NCI-H1417 treated with DMSO at 0.1 percent for 48 hours (cell line): ENCODE measurements at places on chromosomes 4 and X.

GRCh38 chr4:2290974-2291704 is 29.2 kb upstream of the MXD4 start:
- no peak for DNase-seq

DNA sequence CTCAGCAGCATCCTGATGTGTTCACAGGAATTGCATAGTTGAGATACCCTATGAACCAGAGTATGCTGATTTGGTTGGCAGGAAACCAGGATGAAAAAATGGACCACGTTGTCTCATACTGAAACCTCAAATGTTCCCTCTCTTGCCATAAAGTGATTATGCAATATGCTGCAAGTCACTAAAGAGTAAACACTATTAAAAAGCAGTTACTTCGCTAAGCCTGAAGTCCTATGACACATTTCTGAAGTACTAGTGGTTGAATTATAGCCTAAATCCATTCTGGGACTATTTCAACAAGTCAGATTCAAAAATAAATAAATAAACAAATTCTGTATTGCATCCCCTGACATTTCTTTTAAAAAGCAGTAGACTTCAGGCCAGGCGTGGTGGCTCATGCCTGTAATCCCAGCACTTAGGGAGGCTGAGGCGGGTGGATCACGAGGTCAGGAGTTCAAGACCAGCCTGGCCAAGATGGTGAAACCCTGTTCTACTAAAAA is 106.0 kb upstream of the NAP1L5 start:
- no peak for DNase-seq

DNA sequence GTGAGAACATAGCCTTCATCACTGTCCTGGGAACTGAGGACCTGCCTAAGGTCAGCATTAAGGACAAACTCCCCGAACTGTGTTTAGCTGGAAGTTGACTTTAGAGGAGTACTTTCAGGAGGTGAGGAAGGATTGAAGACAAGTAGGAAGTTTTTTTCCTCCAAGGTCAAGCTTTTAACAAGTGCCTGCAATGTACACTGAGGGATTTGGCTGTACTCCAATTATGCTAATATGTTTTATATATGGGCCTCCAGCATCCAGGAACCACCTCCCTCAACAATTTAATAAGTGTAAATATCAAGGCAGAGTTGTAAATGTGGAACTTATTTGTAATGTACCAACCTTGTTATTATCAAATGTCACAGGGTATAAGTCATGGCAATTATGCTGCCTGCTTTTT is 726.2 kb downstream of the RPA4 start:
- no peak for DNase-seq

- no peak for DNase-seq
Measured at GRCh38 chrX:85065512-85066198, 62.0 kb downstream of the APOOL start.

- no peak for DNase-seq
Measured at GRCh38 chrX:72094894-72095293, 36.8 kb downstream of the RTL5 start.

DNA sequence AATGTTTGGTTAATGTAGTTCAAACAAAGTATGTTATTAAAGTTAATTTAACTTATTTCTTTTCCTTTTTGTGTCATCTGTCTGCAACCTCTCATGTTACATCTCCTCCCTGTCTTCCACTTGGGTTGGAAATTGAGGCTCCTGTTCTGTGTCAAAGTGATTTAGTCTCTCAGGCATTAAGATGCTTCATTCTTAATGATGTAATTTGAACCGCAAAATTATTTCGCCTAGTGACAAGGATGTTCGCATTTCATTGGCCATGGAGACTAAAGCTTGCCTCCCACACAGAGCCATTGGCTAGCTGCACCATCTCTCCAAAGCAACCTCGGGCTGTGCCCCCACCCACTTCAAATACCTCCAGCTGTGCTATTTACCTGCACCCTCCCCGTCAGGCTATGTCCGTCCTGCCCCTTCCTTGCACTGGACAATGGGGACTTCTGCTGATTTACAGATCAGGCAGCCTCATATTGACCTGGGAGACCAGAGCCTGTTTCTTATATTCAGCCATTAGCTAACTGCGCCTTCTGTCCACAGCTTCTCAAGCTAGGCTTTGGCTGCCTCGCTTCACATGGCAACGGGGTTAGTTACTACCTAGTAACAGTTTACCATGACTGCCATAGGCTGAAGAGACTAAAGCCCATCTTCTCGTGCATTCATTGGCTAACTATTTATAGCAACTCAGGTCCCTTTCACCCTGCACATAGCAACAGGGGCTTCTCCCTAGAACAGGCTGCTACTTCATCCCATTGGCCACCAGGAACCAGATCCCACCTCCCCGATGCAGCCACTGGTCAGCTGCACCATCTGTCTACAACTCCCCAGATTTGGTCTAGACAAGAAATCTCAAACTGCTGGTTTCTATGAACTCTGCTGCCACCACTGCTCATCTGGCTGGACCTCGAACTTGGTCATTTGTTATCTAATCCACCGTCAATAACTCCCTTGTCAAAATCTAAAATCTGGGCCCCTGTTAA is 8.6 kb upstream of the ZNF157 start:
- peak; percentile 96 for DNase-seq

DNA sequence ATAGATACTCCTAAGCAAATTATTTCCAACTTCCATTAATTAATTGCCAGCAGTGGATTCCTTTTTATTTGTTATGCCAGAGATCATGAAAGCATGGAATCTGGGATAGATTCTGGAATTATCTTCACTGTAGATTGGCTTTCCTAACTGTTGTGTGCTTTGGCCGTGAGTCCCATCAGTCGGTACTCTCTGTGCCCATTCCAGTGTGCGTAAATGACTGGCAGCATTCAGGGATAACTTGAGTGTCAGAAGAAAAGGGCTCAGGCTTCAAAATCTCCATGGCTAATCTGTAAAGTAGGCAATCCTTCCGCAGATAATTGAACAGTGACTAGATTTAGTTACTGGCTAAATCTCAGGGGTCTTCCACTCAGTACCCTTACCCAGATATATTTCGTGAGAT is 76.8 kb upstream of the TMEM164 start:
- no peak for DNase-seq

DNA sequence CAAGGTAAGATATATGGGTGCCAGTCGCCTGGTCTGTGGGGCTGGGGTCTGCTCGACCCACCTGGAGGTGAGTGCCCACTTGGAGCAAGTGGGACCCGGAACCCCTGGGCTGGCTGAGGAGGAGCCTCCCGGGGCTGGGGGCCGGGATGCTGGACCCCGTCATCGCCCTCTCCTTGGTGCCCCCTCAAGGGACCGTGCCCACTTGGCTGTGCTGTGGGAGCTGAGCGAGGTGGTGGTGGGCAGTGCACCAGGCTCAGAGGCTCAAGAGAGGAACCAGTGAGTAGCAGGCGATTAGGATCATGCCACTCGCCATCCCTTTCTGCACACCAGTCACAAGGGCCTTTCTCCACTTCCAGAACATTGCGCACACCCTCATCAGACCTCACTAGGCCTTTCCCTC is 203.8 kb upstream of the PSAPL1 start:
- DNase-seq, result no peak

- no peak for DNase-seq
Measured at GRCh38 chrX:53184836-53185235, 40.2 kb downstream of the KDM5C start.

- no peak for DNase-seq
Measured at GRCh38 chr4:149831656-149832208, 16.1 kb upstream of the IQCM start.

GRCh38 chr4:147829401-147830101 is 97.7 kb downstream of the ARHGAP10 start:
- DNase-seq, result no peak

DNA sequence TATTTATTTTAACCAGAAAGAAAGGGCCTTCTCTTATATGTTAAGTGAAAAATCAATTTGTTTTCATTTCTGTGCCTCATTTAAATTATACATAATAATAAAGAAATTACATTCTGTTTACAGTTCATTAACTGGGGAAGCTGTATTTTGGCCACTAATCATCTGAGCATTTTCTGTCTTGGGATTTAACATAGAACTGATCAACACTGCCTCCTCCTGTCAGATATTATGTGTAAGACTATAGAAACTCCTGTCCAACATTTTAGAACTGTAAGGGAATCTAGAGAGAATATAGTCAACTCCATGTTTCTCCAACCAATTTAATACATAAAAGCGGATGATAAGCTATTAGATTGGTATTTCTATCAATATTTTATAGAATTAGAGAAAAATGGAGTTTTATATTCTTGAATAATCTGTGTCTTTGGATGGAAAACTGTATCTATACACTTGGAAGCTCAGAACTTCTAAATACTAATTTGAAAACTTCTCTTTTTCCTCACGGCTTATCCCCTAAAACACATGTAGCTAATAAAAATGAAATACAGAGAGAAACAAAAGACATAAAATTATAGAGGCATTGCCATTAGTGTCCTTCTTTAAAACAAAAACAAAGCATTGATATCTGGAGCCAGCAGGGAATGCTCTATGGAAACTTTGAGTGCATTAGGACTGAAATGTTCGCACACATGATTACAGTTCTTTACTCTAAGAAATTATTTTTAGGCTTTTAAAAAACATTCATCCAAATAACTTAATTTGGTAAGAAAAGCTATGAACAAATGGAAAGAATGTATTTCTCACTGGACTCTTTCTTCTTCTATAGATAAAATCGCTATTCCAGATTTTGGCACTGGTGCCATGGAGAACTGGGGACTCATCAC is 33.1 kb downstream of the ENPEP start:
- DNase-seq, result no peak

- no peak for DNase-seq
Measured at GRCh38 chrX:14832586-14832985, 40.3 kb downstream of the FANCB start.

GRCh38 chr4:1060121-1060520 is 48.7 kb downstream of the FGFRL1 start:
- no peak for DNase-seq

DNA sequence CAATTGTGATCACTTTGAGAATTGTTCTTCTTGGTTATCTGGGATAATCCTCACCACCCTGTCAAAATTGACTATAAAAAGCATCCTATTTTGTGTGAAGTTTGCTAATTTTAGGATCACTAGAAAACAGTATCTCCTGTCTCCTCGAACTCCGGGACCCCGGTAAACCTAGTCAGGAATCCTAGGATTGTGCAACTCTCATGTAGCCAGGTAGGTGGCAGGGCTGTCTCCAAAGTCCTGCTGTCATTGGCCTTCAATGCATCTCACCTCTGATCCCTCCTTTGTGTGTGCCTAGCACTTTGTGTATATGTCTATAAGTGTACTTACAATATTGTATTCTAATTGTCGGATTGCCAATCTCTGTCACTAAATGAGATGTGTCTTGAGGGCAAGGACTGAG is 1564.8 kb downstream of the RPA4 start:
- no peak for DNase-seq

DNA sequence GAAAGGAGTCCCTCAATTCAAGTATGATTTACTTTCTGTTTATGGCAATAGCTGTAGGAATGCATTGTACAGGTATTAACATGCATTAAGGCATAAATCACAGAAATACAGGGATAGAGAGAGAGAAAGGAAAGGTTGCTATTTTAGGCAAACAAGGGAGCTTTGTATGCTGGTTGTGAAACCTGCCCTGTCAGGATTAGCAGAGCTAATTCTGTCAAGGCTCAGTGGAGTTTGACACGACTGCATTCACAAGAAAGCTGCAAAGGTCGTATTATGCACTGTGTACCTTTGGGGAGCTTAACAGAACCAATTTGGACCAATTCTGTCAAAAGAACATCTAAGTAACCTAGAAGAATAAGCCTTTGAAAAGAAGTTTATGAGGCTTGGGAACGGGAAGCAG is 239.3 kb downstream of the GRIA2 start:
- no peak for DNase-seq

- DNase-seq, result no peak
Measured at GRCh38 chrX:25015486-25016360, at the start of gene ARX. ARX (minus strand) TSS chrX:25015965; CDS start chrX:25015737, 228 bp downstream.

- DNase-seq, result no peak
Measured at GRCh38 chr4:150573534-150573933, 8.4 kb upstream of the MAB21L2 start.

DNA sequence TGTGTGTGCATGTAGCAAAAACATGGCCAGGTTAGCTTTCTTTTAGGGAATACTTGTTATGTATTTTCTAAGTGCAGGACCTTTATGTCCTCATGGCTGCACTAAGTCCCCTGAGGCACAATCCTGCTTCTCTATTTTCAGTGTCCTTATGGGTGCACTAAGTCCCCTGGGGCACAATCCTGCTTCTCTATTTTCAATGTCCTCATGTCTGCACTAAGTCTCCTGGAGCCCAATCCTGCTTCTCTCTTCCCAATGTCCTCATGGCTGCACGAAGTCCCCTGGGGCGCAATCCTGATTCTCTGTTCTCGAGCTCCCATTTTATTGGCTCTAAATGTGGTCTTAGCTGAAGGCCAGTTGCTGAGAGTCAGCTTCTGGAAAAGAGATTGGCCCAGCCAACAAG is 49.7 kb upstream of the GPRIN3 start:
- no peak for DNase-seq

DNA sequence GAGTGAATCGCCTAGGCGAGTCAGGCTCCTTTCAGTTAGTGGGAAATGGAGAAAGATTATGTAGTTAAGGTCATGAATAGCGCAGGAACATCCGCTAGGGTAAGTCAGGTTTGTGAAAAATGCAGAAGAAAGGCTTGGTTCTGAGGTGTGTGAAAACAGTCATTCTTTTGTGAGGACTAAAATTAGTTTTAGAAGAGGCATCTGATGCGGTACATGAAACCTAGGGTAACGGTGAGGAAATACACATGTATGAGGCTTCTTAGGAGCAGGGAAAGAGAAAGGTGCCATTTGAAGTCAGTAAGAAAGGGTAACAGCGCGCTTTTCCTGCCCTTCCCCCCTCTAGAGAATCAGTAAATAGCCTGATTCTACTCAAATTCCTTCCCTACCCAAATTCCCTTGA is 570 bp upstream of the RNF128 start:
- DNase-seq, result no peak

DNA sequence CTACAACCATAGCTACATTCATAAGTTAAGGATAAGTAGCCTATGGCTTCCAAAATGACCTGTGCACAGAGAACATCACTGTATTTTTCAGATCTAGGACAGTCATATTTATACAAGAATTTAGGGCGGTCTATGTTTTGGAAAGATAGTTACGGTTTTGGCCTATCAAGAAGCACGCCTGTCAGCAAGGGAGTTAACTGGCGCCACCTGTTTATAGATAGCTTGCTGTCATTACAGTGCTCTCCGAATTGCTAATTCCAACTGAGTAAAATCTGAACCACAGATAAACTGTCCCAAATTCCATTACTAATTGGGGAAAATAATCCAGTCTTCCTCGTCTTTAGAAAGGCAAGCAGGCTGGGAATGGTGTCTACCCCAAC is 646 bp downstream of the ABCB7 start:
- DNase-seq, result no peak

DNA sequence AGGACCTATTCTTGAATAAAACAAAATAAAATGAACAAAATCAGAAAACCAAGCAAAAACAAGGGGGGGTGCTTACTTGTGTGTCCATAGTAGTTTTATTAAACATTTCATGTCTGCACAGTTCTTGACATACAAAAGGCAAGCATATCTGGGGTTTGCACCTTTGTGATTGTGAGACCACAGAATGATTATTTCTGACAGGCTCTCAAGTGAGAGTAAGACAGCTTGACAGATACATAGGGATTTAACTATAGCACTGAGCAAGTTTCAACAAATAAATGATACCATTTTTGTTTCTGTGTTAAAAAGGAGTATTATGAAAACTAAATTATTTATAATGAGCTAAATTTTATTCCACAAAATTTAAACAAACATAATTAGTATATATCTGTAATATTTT is 712.0 kb upstream of the PCDH10 start:
- no peak for DNase-seq
